ENCODE measurements at places on chromosomes 1 and 21. TPM values are rescaled to one million over a fixed set of nuclear protein-coding genes. Genes with fewer than 3 reads are reported as not detected.
A peak's percentile ranks its signal among the peaks of the same experiment; 100 is the strongest.

Gene SMYD3
- 25.6 TPM for polyA plus RNA-seq

Gene LCE1C
- polyA plus RNA-seq: not detected

Gene MYCL
- polyA plus RNA-seq: 0.07 TPM

Gene OR2M3
- polyA plus RNA-seq: not detected

- peak; percentile 24 for DNase-seq
Observed at GRCh38 chr1:241551759-241552638, 19.8 kb downstream of the KMO start.

DNA sequence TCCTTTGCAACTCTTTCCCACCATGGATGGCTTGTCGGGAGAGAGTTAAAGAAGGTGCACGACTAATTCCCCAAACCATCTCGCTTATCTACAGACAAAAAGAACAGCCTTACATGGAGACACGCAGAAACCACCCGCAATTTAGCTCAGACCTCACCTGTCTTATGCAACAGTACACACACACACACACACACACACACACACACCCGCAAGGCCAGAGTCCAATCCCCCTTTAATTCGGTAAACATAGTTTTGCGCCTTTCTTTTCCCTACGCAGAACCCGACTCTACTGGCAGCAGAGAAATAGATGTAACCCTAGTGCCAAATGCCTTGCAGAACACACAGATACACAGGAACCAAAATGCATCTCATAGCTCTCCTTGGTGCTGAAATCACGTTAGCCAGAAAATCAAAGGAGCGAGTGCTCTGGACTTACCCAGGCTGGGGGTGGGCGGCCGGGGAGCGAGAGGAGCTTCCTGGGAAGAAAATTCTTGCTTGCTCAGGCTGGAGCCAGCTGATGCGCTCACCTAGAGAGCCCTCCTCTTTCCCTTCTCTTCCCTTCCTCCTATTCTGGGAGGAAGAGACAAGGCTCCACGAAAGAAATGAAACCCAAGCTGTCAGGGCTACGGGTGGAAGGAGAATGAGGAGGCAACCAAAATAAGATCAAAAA lies 470 bp downstream of the TNR start:
- no peak for DNase-seq

DNA sequence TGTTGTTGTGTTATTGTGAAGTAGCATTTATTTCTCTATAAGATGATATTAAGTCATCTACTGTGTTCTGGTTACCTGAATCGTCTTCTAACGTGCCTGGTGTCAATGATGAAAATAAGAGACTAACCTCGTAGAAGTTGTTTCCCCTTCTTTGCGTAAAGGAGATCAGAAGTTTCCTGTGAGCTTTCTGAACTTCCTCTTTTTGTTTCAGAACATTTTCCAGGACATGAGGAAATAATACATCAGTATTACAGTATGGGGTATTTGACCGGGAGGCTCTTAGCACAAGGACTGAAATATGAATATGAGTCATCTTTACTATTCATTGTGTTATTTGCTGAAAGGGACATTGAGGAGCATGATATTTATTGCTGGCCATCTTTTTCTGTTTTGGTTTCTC lies 1.3 kb downstream of the ST6GALNAC3 start:
- no peak for DNase-seq

DNA sequence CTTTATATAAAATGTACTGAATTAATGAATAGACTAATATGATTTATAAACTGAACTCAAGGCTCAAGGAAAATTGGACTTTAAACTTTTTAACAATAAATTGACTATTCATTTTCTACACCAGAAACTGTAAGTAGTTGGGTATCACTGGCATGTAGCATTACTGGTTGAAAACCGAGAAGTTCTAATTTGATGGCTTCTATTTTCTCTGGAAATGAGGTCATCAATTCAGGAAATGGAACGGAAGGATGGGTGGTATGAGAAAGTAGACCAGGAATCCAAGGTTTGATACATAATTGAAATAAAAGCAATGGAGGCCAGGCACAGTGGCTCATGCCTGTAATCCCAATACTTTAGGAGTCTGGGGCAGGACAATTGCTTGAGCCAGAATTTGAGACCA lies 50.4 kb downstream of the RERE start:
- no peak for DNase-seq

DNA sequence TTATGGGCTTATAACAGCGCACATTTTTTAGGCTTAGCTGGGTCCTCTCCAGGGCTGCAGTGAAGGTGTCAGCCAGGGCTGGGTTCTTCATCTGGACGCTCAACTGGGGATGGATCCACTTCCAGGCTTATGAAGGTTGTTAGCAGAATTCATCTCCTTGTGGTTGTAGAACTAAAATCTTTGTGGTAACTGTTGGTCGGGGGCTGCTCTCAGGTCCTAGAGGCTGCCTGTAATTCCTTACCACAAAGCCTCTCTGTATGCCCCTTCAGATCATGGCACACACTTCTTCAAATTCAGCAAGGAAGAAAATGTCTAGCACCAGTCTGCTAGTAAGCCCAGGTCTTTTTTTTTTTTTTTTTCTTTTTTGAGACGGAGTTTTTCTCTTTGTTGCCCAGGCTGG lies 40.9 kb upstream of the EPS8L3 start:
- DNase-seq: no peak

GRCh38 chr1:45583264-45583665 lies 576 bp upstream of the NASP start:
- peak; percentile 94 for DNase-seq

DNA sequence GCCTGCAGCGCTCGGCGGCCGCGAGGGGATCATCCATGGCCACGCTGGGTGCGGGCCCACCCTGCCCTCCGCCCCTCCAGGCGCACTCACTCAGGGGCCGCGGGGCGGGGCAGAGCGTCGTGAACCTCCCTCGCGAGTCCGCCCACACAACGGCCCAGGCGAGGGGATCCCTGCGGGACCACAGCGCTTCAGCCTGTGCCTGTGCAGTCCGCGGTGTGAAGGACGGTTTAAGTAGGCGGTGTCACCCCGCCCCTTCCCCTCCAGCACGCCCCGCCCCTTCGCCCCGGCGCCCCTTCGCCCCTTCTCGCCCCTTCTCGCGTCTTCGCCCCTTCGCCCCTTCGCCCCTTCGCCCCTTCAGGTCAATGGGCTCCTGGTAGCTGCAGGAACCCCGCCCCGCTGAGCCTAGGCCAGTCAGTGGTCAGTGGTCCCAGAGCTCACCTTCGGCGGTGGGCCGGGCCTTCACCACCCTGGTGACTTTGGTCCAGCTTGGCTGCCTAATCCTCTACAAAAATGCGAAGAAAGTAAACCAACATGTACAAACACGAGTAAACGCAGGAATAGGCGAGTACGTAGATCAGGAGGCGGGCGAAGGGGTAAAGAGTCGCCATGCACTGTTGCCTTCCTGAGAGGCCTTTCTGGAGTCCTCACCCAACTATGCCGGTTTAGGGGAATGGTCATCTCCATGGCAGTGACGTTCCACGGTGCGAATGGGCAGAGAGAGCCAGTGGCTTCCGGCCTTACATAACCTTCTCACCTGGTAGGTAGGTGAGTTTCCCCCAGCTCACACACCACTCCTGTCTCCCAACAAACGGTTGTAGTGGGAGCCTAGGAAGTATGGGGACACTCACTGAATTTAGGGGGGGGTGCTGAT lies 19.6 kb upstream of the DMRTB1 start:
- DNase-seq: no peak

DNA sequence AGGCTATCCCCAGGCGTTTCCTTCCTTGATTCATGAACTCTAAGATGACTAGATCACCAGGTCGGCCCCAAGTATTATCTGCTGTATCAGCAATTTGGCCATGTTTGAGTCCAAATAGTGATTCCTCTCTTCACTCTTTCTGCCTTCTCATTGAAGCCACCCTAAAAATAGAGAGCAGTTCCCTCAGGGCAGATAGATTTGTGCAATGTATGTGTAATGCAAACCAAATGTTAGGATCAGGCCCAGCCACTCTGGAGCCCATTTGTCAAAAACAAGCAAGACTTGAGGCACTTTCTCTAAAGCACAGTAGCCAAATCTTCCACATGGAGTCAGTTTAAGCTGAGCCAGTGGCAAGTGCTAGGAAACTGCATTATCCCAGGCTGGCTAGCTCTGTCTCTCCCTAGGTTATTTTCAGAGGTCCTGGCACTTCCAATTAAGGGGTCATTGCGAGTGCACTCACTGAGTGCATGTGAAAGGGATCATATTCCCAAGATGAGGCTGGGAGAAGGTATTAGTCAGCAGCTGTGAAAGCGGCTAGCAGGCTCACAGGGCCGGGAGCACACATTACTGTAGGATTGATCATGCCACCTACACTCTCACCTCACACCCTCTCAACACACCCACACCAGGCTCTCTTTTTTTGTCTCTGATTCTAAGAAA lies 97.9 kb upstream of the RAB3GAP2 start:
- DNase-seq: no peak

- no peak for DNase-seq
Observed at GRCh38 chr1:9559673-9560072, 20.4 kb downstream of the SLC25A33 start.

DNA sequence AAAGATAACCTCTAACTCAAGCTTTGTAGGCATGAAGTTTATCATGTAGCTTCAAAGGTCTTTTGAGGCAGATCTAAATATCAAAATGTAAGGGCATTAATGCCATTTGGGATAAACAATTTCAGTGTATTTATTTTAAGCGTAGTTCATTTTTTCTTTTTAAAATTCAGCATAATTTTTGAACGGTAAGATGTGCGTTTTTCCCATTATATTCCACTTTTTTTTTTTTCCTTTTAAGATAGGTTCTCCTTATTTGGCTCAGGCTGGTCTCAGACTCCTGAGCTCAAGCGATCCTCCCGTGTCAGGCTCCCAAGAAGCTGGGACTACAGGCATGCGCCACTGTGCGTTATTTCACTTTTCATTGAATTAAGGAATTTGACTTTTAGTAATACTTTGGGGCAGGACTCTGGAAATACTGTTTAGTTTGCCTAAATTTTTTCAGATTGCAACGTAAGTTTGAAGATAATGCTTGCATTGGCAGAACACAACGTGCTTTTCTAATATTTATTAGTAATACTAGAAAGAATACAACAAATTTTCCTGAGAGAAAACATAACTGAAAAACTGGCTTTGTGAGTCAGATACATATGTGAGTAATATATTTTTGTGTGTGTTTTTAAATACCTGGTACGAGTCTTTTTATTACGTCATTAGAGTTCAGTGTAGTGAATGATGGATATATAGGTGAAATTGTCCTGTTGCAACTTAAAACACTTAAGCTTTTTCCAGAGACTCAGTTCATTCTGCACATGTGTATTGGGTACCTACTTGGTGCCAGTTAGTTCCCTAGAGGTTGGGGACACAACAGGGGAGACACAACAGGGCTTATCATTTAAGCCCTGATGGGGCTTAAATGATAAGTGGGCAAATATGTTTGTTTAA lies 2.2 kb downstream of the RALGPS2 start:
- no peak for DNase-seq

DNA sequence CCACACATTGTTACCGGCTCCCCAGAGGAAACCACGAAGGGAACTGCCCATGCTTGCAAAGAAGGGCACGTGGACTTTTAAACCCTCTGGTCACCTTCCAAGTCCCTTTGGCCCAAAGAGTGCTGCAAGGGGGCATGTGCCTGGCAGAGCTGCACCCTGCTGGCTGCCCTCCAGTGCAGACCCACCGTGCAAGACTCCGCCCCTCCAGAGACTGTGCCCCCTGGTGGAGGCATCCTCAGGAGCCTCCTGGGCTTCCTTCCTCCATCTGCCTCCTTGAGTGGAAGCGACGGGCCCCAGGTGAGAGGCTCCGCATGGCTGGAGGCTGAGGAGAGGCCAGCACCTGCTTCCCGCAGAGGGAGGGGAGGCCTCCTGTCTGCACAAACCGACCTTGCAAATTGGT lies 100.6 kb downstream of the CRYAA start:
- DNase-seq: no peak

DNA sequence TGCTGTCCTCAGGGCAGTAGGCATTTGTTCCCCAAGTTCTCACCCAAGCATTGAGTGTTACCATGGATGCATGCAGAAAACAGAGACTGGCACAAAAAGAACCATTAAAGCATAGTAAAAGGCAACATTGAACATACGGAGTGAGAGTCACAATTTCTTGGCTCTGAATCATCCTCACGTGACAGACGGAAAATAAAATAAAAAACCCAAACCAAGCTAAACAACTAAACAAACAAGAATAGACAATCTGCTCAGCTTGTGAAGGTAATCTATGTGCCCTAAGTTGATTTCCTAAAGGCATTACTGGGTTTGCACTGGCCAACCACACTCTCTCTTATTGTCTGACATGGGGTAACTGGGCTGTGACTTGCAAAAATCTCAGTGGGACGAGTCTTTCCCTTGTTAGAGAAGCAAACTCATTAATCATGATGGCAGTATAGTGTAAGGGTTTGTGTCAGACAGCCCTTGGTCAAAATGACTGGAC lies 306.0 kb downstream of the ASTN1 start:
- no peak for DNase-seq

DNA sequence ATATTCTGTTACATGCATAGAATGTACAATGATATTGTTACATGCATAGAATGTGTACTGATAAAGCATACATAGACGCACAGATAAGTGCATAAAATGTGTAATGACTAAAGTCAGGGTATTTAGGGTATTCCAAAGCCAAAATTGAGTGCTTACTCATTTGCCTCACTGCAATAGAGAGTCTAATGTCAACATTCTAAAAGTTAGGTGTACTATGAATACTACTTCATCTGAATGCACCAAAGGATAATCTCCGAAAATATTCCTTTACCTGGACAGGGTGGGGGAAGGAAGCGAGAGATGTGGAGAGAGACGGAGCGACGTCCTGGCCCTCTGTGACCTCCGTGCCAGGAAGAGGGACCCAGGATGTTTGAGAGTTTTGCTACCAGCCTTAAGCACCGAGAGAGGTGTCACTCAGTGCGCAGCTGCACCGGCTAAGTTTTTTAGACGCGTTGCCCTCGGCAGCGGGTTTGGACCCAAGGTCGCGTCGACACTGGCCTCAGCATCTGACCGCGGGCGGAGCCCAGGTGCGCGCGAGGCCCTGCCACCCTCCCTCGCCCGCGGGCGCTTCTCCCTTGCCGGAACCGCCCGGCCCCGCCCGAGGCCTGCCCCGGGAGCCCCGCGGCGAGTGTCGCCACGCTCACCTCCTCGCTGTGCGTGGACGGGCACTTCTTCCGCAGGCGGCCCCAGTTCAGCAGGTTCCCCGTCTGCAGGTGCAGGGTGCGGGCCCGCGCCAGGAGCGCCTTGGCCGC lies 660 bp downstream of the GCLM start:
- peak; percentile 80 for DNase-seq

- DNase-seq: no peak
Observed at GRCh38 chr21:42662430-42663199, 9.2 kb downstream of the PDE9A start.

All from adrenal gland (tissue), 19 donors.